ENCODE measurements at places on chromosomes 12 and 14. TPM values are rescaled to one million over a fixed set of nuclear protein-coding genes. Genes with fewer than 3 reads are reported as not detected.

SVOP gene
- 0.35 TPM for total RNA-seq

TRIM9 gene
- total RNA-seq = 0.25 TPM

NEDD1 gene
- total RNA-seq = 8.6 TPM

ZDHHC22 gene
- 0.04 TPM for total RNA-seq

PLA2G1B gene
- total RNA-seq = 5,234 TPM

DHRS2 gene
- total RNA-seq = 7.7 TPM

PTPRQ gene
- total RNA-seq = 0.37 TPM

TAS2R9 gene
- not detected for total RNA-seq

PTPRB gene
- total RNA-seq = 4.1 TPM

TAS2R10 gene
- not detected for total RNA-seq

TAS2R50 gene
- 0.47 TPM for total RNA-seq

ANKRD33 gene
- not detected for total RNA-seq

GRIP1 gene
- total RNA-seq = 6.8 TPM

MSI1 gene
- 3.0 TPM for total RNA-seq

PHLDA1 gene
- total RNA-seq = 4.1 TPM

GMPR2 gene
- 31.9 TPM for total RNA-seq

IFI27 gene
- 8.3 TPM for total RNA-seq

NTN4 gene
- 63.9 TPM for total RNA-seq

GLI1 gene
- total RNA-seq = 0.73 TPM

HCAR2 gene
- not detected for total RNA-seq

NPFF gene
- total RNA-seq = not detected

PLEKHG7 gene
- total RNA-seq = 0.92 TPM

SERPINA3 gene
- 3,123 TPM for total RNA-seq

FRMD6 gene
- total RNA-seq = 7.7 TPM

CCNK gene
- 17.2 TPM for total RNA-seq

GALC gene
- total RNA-seq = 8.1 TPM

TTC5 gene
- 7.0 TPM for total RNA-seq

INHBE gene
- total RNA-seq = not detected

NKX2-1 gene
- not detected for total RNA-seq

KCNC2 gene
- 0.06 TPM for total RNA-seq

GLT8D2 gene
- 1.9 TPM for total RNA-seq

TAS2R31 gene
- total RNA-seq = 1.4 TPM

ADAM21 gene
- total RNA-seq = not detected

LPCAT3 gene
- 31.3 TPM for total RNA-seq

SERPINA5 gene
- 99.2 TPM for total RNA-seq

TBC1D30 gene
- 23.2 TPM for total RNA-seq

B4GALNT1 gene
- total RNA-seq = 0.04 TPM

COCH gene
- 4.4 TPM for total RNA-seq

DNAH10 gene
- total RNA-seq = 0.59 TPM

TMEM253 gene
- total RNA-seq = 0.53 TPM

GNG2 gene
- 1.7 TPM for total RNA-seq

C14orf180 gene
- total RNA-seq = not detected

ALX1 gene
- not detected for total RNA-seq

SIX6 gene
- not detected for total RNA-seq

ANG gene
- total RNA-seq = 14.4 TPM

FAIM2 gene
- 0.14 TPM for total RNA-seq

HECTD4 gene
- 36.1 TPM for total RNA-seq

LRRC10 gene
- not detected for total RNA-seq

RBP5 gene
- total RNA-seq = 2.5 TPM

POTEG gene
- total RNA-seq = not detected

INHBC gene
- 0.09 TPM for total RNA-seq

KLRD1 gene
- total RNA-seq = 0.84 TPM

FSCB gene
- 0.06 TPM for total RNA-seq

IFI27L1 gene
- total RNA-seq = 7.2 TPM

LALBA gene
- not detected for total RNA-seq

SERPINA6 gene
- total RNA-seq = 7.3 TPM
